ENCODE measurements at places on chromosomes 3 and 15. TPM values are rescaled to one million over a fixed set of nuclear protein-coding genes. Genes with fewer than 3 reads are reported as not detected.

DNA sequence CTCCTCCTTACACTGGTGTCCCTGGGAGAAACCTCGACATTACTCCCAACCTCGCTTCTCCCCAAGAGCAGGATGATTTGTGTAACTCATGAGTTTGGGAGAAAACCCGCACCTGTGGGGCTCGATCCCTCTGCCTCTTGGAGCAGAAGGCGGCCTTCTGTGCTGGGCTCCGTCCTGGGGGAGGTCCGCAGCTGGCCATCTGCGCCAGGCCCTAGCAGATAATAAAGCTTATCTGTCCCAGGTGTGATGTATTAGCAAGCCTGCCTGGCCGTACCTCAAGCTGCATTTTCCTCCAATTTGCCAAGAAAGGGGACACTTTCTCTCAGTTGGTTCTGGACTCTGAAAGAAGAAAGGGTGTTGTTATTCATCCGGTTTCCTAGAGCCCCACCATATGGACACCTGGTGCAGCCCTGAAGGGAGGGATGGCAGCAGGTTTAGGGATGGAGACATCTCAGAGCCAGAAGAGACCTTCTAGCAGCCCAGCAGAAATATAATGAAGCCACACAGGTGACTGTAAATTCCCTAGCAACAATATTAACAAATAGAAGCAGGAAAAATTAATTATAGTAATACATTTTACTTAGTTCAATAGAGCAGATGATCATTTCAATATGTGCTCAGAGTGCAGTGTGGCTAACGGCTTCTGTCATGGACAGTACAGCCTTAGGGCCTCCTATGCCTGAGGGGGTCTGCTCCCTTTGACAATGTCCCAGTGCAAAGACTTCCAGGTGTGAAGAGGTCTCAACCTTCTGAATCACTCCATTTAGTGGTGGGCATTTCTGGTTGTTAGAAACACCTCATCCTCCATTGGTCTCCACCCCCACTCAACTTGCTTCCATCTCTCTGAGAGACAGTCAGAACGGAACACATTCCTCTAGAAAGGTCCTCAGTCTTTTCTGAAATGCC, 94.8 kb downstream of the CPN2 start:
- no peak for DNase-seq

DNA sequence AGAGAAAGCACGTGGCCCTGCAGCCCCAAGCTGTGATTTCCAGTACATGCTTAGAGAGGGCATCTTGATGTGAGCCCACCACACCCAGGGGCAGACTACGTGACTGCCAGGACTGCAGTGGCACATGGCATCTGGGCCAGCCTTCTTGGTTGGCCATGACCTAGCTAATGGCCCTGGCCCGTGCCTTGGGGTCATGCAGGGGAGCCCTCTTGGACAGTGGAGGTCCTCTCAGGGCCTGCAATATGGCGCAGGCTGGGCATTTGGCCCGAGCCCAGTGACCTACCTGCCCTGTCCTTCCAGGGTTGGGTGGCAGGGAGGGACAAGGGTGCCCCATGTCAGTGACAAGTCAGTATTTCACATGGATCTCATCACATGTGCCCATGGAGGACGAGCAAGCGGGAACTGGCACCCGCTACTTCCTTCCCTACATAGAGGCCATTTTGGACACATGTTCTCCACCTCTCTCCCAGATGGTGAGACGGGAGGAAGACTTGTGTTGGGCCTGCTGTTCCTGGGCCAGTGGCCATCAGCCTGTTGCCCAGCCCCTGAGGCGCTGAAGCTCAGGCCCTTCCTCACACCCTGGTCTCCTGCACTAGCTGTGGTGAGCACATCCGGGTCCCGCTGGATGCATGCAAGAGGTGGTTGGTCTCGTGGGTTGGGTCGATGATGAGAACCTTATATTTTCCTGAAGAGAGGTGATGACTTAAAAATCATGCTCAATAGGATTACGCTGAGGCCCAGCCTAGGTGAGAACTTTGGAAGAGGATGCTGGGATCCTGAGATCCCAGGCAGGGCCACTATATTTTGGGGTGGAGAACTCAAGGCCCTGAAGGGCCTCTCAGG, 195.6 kb downstream of the UBE3A start:
- DNase-seq, result no peak

- no peak for DNase-seq
Measured at GRCh38 chr3:184337399-184337714, at the start of gene FAM131A. Gene FAM131A (plus strand): TSS chr3:184337600. CDS start chr3:184337631, 31 bp downstream.

DNA sequence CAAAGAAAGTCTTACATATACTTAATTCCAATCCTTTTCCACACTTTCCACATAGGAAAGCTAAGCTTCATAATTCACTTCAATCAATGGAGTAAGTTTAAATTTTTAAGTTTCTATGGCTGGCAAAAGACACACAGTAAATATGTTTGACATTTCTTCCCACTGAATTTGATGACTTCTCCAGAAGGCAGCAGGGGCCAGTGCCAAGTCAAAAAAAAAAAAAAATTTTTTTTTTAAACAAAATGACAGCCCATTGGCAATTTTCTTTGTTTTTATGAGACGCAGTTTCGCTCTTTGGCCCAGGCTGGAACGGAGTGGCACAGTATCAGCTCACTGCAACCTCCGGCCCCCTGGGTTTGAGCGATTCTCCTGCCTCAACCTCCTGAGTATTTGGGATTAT, 28.7 kb downstream of the ATP13A3 start:
- no peak for DNase-seq

LYZL4 gene
- total RNA-seq, result not detected

GRCh38 chr3:177203689-177204395, 6.6 kb upstream of the TBL1XR1 start:
- no peak for DNase-seq

DUT gene
- 130 TPM for total RNA-seq

GRCh38 chr15:74955796-74956647, 550 bp downstream of the RPP25 start:
- no peak for DNase-seq

BFSP2 gene
- not detected for total RNA-seq

DNA sequence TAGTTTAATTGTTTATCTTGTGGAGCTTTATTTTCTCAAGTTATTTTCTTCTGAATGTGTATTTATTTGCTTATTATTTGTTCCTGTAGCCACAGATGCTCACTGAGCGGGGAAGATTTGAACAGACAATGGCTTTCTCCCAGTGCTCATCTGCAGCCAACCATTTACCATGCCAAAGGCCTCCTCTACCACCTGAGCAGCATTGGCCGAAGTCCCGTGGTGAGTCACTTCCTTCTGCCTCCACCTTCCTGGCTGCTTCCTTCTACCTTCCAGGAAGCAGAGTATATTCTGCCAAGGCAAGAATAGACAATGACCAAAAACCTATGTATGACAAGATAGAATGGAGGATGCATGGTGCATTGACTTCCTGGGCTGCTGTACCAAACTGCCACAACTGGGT, 443.1 kb downstream of the AGBL1 start:
- DNase-seq, result no peak

GRCh38 chr3:69761896-69762767, 22.9 kb downstream of the MITF start:
- DNase-seq, result no peak

TRIM71 gene
- 0.17 TPM for total RNA-seq

- no peak for DNase-seq
Measured at GRCh38 chr3:2391896-2392295, 293.2 kb downstream of the CNTN4 start.

DNA sequence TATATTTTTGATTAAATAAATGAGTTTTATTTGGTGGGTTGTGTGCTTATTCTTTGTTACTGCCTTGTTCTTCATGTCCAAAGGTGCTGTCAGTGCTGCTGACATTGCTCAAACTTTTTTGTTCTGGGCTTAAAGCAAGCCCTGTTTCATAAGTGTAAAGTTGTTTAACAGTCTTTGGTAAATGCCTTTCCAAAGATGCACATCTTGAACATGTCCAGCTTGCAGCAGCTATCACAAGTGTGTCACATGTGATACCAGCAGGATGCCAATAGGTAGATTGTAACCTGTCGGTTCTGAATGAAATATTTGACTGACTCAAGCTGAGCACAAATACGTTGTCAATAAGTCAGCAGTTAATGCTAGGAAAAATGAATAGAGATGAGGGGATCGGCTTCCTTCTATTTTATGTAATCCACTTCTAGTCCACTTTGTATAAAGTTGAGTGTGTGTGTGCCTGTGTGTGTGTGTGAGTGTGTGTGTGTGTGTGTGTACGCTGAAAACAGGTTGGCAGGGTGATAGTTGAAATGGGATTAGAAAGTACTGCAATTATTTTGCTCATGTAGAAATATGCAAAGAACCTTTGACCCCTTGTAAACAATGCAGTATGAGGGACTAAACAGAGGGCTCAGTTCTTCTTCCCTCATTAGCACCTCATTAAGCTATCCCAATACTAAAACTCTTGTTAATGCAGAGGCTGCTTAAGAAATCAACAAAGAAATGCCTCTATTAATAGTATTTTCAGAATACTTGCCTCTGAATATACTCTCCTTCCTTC, 986.5 kb downstream of the TUSC7 start:
- no peak for DNase-seq
